ENCODE measurements at places on chromosomes 13 and 19. TPM values are rescaled to one million over a fixed set of nuclear protein-coding genes. Genes with fewer than 3 reads are reported as not detected.

STOML3 gene
- polyA plus RNA-seq, result not detected

SULT2B1 gene
- 0.43 TPM for polyA plus RNA-seq

DNA sequence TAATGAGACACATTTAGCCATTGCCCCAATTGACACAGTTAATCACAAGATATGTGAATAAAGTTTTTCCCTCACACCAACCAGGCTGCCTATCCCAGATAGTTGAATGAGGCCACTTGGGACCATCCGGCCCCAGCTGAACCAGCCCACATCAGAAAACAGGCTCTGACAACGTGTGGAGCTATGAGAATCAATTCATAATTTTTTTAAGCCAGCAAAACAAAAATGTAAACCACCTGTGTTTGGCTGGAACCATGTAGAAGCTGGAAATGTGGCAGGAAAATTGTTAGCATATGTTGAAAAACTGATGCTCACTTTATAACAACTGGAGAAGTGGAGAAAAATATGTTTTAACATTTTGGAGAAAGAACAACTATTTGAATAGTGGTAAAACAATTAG, 1161.3 kb downstream of the SLITRK1 start:
- no peaks in the 10 kb centered on the region for H3K4me1 ChIP-seq
- DNase-seq, result no peak
- H3K27ac ChIP-seq, result no peak overlapping the region
- H3K36me3 ChIP-seq, result no peaks in the 10 kb centered on the region
- no peaks in the 10 kb centered on the region for H3K27me3 ChIP-seq

DNA sequence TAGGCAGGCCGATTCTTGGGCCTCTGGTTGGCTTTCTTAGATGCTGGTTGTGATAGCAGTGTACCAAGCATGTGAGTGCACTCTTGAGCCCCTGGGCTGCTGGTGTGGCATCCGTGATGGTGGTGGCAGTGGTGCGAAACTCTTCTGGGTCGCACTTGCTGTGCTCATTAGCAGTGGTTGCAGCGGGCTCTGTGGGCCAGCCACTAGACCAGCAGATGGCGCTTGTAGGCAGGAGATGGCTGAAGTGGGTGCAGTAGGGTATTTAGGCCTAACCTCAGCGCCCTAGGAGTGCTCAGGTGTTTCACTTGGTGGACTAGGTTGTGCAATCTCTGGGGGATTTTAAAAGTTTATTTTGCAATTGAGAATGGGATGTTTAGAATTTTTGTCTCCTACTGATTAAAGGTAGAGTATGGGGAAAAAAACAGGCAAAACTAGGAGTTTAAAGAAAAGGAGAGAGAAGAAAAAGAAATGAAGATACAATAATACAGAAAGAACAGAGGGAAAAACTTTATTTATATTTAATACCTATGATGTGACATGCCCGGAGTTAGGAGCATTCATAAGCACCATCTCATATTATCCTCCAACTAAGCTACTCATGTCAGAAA, 4.3 kb upstream of the ZNF17 start:
- no peaks in the 10 kb centered on the region for H3K4me1 ChIP-seq
- H3K36me3 ChIP-seq, result no peaks in the 10 kb centered on the region
- H3K27ac ChIP-seq, result no peak overlapping the region
- no peak overlapping the region for H3K4me3 ChIP-seq
- DNase-seq, result peak; percentile 86
- no peaks in the 10 kb centered on the region for H3K27me3 ChIP-seq

DNA sequence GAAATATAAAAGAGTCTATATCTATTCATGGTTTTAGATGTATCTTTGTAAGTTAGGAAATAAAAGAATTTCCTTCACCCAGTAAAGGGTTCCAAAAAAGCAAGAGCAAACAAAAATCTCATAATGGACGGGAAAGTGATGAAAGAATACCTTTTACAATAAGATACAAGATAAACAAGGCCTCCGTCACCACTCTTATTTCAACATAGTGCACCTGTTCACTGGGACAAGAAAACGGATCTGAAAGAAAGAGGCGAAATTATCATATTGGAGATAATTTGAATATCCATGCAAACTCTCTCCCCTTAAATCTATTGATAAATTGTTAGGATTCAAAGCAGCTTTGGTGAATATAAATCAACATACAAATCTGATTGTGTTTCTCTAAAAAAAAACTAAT, 877 bp upstream of the NLRP11 start:
- DNase-seq, result no peak
- H3K36me3 ChIP-seq, result no peaks in the 10 kb centered on the region
- no peaks in the 10 kb centered on the region for H3K4me1 ChIP-seq
- H3K4me3 ChIP-seq, result no peak overlapping the region
- H3K27ac ChIP-seq, result no peak overlapping the region

GRCh38 chr13:114065926-114066774, 66.3 kb downstream of the RASA3 start:
- no peaks in the 10 kb centered on the region for H3K36me3 ChIP-seq
- no peak overlapping the region for H3K4me3 ChIP-seq
- peak overlapping the region; percentile 94 for H3K27ac ChIP-seq
- H3K27me3 ChIP-seq, result no peaks in the 10 kb centered on the region

DNA sequence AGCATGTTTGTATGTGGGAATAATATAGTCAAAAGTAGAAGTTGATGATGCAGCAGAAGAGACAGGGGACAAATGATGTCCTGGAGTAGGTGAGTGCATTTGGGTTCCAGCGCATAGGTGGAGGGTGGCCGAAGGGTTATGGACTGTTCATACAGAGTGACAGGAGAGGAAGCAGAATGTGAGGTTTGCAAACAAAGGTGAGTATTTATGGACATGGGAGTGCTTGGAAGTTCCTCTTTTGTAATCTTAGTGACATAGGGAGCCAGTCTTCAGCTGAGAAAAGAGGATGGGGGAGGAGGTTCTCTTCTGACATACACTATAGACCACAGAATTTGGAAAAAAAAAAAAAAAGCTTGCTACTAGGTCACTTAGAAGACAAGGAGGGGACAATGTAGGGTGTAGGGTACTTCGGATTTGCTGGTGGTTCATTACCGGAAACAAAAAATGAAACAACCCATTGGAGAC, 331.6 kb downstream of the DLEU7 start:
- H3K27me3 ChIP-seq, result no peaks in the 10 kb centered on the region
- no peak overlapping the region for H3K4me3 ChIP-seq
- peaks cover 41% of the 10 kb centered on the region for H3K4me1 ChIP-seq

- H3K27ac ChIP-seq, result peak overlapping the region; percentile 79
- H3K36me3 ChIP-seq, result no peaks in the 10 kb centered on the region
- DNase-seq, result peak; percentile 82
- H3K4me3 ChIP-seq, result no peak overlapping the region
- H3K4me1 ChIP-seq, result peaks cover 34% of the 10 kb centered on the region
- H3K27me3 ChIP-seq, result no peaks in the 10 kb centered on the region
Measured at GRCh38 chr13:33125821-33126570, 109.8 kb downstream of the KL start.

DNA sequence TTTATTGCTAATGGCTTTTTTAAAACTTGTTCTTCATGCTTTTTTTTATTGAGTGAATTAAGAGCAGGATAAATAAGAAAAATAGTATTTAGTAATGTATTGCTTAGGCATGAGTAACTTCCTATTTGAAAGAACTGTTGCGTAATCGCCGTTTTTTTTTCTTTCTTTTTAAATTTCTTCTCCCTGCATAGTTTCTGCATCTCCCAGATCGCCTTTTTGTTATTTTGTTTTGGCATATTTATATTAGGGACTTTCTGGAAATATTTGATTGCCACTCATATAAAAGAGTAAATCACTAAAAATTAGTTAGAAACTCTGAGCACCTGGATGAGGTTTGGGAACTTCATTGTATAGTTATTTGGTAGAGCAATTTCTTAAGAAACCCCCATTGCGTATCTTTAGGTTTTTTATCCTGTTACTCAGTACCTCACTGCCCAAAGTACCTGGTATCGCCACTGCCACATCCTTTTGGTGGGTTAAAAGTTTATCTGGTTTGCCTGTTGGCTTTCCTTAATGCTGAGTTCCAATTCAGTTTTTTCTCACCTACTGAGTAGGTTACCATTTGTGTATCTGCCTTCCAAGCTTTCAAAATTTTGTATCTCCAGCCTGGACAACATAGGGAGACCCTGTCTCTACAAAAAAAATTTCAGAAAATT, 36.2 kb upstream of the LPAR6 start:
- no peaks in the 10 kb centered on the region for H3K27me3 ChIP-seq
- H3K4me1 ChIP-seq, result no peaks in the 10 kb centered on the region

ADM5 gene
- polyA plus RNA-seq, result not detected

GARIN5A gene
- 10.4 TPM for polyA plus RNA-seq

- no peak for DNase-seq
- no peaks in the 10 kb centered on the region for H3K4me1 ChIP-seq
- H3K4me3 ChIP-seq, result no peak overlapping the region
Measured at GRCh38 chr19:41541990-41542584, 33.9 kb upstream of the CEACAM21 start.

Measured in hepatocyte (in vitro differentiated cells).